Stimulated activated naive CD4-positive, alpha-beta T cell (primary cell): ENCODE measurements at places on chromosomes 13 and 19.

- DNase-seq, result no peak
These were observed 99.2 kb downstream of the ZDHHC20 start for GRCh38 chr13:21359855-21360254.

GRCh38 chr13:110593430-110594130 lies 21.8 kb upstream of the NAXD start:
- no peak for DNase-seq

DNA sequence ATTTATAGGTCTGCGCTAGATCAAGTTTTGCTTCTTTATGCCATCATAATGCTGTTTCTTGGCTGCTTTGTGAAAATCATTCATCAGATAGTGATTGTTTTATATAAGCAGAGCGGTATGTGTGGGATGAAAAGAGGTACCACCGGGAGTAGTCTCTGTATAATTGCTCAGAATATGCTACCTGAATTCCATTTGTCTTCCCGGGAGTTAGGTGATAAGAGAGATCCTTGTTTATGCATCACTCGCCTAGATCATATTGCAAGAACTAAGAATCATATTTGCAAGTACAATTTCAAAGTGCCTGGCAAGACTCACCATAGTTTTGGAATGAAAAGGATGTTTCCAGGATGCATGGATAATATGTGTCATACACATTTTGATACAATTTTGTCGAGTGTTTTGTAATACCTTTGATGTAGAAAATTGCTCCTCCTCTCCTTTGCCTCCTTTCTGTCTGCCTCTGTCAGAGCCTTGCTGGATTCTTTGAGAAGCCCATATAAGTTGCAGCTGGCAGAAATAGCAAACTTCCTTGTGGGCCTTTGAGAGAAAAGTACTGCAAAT lies 1306.0 kb upstream of the SLC10A2 start:
- DNase-seq, result no peak

GRCh38 chr13:40060296-40061007 lies 405.0 kb downstream of the COG6 start:
- no peak for DNase-seq

DNA sequence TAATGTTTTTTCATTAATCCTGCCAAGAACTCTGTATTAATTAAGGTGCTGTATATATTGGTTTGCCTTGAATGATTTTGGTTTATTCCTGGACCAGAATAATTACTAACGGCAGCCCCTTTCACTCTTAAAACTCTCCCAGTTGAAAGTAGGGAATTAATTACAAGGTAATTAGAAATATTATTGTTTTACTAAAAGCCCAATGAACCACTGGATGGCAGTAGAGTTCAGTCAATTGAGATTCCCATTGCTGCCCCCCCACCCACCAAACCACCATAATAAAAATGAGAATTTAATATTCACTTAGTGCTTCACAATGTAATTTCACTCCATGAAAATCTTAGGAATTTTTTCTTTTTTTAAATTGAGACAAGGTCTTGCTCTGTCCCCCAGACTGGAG lies 13.7 kb downstream of the WBP4 start:
- DNase-seq, result peak; percentile 7

- DNase-seq, result no peak
These were observed 172.4 kb upstream of the UBL3 start for GRCh38 chr13:30022796-30023195.
